ENCODE measurements at places on chromosomes 4 and X.

DNA sequence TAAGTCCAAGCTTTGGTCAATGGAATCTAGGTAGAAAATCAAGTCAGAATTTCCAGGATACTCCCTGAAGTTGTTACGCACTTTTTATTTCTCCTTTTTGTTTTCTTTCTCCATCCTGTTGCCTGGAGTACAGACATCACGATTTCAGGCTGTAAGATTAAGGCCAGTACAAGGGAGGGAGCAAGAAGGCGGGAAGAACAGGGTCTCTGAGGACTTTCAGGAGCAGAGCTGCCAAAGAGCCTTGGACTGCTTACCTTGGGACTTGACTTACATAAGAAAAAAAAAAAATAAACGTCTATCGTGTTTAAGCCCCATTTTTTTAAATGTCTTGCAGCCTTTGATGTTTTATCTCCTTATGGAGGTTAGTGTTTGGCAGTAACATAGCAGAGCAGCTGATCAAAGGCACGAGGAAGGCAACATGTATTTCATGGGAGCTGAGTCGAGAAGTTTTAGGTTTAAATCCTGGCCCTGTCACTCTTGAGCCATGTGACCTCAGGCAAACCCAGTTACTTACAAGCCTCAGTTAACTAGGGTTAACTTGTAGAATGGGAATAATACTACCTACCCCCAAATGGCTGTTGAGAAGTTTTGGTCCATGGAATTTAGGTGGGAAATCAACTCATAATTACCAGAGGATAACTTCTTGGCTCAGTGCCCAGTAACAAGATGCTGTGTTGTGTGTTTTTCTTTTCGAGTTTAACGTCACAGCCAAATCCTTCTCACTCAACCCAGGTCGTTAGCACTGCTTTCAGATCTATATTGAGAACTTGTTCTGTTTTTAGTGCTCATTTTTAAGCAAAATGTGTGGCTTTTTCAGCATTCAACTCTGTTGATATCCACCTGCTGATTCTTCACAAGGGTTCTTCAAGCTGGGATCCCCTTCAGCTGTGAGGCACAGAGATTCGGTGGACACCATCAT lies 106.8 kb downstream of the CLNK start:
- no peak for DNase-seq

DNA sequence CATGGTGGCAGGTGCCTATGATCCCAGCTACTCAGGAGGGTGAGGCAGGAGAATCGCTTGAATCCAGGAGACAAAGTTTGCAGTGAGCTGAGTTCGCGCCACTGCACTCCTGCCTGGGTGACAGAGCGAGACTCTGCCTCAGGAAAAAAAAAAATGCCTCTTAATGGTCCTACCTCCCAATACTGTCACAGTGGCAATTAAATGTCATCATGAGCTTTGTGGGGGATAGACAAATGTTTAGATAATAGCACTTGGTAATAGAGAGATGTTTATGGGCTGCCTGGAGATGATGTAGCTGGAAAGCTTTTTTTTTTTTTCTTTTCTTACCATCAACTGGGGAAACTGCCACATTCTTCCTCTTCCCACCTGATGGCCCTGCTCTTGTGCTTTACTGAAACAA lies 33.0 kb downstream of the GRK4 start:
- DNase-seq = no peak

DNA sequence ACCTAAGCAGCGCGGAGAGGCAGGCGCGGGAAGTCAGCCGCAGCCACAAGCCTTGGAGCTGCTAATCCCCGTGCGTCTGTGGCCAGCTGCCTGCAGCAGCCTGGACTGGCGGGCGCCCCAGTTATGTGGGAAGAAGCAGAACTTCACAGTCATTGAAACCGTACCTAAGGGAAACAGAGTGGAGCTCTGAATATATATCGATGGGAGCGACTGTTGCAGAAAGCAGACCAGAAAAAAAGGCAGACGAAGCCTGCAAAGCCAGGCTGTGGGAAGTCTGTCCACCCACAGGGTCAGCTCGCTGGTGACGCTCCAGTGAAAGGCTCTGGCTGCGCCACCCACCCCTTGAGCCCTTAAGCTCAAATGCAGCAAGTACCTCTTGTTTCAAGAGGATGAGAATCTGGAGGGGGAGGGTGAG lies 24.7 kb downstream of the KCNE5 start:
- no peak for DNase-seq

DNA sequence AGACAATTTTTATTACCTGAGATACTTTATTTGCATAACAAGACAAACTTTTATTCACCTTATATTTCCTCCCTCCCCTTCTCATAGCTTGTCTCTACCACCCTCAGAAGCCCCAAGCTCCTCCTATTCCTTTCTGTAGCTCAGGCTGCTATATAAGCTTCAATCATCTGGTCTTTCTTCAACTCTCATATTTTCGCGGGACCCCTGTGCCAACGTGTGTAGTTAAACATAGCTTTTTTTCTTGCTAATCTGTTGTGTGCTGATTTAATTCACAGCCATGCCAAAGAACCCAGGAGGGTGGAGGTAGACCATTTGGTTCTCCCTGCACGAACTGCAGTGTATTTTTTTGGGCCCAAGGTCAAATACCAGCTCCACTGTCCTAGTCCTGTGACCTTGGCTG lies 21.1 kb upstream of the CD38 start:
- DNase-seq = no peak

DNA sequence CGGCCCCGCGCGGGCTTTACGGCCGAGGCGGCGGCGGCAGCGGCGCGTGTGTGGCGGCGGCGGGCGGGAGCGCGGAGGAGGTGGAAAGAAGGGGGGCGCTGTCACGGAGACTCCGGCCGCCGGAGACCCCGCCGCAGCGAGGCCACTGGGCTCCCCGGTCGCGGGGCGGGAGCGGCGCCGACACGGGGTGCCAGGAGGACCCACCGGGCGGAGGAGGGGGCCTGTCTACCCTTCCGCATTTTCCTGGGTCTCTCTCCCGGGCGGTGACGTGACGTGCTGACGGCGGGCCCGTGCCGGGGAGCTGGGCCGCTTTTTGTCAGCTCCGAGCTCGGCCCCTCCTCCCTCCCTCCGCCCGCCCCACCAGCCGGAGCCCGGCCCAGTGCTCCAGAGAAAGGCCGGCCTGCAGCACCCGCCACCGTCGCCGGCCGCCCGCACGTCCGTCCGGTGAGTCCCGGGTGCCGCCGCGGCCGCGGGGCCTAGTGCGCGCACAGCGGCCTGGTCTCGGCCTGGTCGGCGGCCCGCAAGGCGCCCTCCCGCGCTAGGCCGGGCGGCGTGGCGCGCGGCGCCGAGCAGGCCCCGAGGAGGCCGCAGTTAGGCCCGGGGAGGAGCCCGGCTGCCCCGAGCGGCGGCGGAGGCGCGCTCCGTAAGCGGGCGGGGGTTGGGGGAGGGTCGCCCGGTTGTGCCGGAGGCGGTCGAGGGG lies at the start of gene ZFX:
ZFX (plus strand) TSS at position 379 of the 700 bp plus-strand sequence. CDS start 23,014 bp downstream, outside the sequence.
- DNase-seq = no peak

- no peak for DNase-seq
These were observed 125.2 kb downstream of the COL25A1 start for GRCh38 chr4:109177096-109177810.

- no peak for DNase-seq
These were observed 16.7 kb upstream of the SOD3 start for GRCh38 chr4:24778464-24779225.

GRCh38 chr4:110484029-110484428 lies 8.1 kb downstream of the ENPEP start:
- DNase-seq = no peak
